Left renal cortex interstitium (tissue), 4 donors: ENCODE measurements at places on chromosomes 5 and 9.

DNA sequence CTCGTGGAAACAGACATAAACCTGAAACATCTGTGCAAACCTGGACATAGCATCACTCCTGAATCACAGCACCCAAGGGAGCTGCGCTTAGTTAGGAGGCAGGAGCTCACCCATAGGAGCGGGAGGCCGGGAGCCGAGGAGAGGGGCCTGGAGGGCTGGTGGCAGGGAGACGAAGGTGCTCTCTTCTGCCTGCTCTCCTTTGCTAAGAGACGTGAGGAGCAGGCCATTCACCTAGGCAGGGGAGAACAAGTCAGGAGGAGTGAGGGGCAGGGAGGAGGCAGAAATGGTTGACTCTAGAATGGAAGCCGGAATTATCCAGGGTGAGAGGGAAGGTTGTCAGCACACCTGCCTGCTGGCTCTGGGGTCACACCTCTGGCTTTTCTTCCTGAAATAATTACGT is 398.4 kb upstream of the IRX2 start:
- no peak for DNase-seq

- no peak for DNase-seq
These were observed 180.8 kb downstream of the HSD17B3 start for GRCh38 chr9:96121136-96121535.

DNA sequence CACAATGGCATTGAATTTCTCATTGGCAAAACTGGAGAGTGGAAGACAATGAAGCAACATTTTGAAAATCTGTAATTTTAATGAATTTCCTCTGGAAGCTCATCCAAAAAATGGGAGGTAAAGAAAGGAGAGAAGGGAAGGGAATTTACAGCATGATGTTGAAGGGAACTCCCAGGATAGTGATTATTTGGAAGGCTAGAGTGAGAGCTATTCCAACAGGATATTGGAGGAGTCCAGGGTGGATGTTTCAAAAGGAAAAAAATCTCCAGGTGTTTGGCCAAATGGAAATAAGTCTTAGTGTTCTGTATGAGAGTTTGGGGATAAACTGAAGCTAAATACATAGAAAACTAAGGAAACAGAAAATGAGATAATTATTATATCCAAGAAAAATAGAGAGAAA is 106.2 kb downstream of the IZUMO3 start:
- DNase-seq = no peak

DNA sequence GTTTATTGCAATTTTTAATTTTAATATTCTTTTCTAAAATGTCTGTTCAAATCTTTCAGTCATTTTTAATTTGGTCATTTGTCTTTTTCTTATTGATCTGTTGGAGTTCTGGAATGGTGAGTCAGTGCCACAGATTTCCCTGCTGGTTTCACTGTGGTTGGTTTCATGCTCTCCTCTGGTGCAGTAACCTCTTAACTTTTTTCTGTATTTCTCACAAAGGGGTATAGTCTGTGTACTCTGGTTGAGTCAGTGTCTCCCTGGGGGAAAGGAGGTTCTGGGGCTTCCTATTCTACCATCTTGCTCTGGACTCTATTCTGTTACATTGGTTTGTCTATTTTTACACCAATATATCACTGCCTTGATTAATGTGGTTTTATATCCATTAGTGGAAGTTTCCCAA is 178.8 kb downstream of the CSNK1G3 start:
- DNase-seq = no peak

DNA sequence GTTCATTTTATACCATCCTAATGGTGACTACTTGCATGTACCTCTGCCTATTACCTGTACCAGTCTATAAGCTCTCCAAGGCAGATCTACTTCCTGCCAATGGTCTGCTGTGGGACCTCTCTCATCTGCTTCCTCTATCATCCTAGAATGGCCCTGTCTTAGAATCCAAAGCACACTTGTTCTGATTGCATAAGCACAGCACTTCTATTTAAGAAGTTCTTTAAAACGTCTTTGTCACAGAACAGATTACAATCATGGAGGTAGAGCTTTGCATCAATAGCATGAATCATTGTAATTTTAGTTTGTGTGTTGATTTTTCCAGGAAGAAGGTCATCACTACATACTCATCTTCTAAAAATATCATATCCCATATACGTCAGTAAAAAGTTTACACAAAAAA is 131.8 kb upstream of the ACOT12 start:
- DNase-seq = no peak

- no peak for DNase-seq
These were observed 37.2 kb downstream of the SLC6A7 start for GRCh38 chr5:150227036-150227435.

DNA sequence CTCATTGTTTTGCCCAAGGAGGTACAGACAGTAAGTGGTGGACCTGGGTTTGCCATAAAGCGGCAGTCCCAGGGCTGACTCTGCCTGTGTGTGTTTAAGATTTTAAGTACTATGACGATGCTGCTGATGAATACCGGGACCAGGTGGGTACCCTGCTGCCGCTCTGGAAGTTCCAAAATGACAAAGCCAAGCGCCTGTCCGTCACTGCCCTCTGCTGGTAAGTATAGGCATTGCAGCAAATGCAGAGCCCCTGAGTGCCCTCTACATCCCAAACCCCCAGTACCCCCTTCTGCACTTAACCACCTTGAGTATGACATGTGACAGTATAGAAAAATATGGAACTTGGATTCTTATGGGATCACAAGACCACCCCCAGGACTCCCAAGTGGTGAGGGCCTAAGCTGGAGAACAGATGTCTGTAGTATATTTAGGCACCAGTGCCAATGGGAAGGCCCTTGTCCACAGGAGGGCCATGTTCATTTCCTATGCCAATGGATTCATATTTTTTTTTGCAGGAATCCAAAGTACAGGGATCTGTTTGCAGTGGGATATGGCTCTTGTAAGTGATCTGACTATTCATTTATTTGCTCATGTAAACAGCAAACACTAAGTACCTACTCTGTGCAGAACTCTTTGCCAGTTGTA is 22.0 kb downstream of the ENHO start:
- DNase-seq = no peak

DNA sequence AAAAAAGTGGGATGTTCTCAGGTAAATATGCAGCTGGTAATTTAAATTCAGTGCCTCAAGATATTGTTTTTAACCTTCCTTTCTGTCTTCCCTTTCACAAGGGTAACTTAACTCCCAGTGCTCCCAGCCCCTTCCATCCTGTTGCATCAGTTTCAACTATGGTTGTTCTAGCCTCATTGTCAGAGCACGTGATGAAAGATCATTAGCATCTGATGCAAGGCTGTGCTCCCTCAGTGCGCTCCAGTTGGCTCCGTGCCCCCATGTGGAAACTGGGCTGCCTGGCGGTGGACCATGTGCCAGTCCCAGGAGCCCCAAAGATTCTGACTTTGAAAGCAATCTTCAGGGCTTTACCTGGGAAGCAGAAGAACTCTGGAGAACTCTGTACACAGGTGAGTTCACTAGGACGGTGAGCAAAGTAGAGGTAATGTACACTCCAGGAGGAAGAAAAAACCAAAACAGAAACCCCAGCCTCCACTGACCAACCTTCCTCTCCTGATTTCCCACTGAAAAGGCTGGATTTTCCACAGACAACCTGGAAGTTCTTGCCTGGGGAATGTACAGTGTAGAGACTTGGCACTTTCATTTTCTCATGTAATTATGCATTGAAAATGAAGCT is 96.9 kb downstream of the SLC1A3 start:
- DNase-seq = no peak

DNA sequence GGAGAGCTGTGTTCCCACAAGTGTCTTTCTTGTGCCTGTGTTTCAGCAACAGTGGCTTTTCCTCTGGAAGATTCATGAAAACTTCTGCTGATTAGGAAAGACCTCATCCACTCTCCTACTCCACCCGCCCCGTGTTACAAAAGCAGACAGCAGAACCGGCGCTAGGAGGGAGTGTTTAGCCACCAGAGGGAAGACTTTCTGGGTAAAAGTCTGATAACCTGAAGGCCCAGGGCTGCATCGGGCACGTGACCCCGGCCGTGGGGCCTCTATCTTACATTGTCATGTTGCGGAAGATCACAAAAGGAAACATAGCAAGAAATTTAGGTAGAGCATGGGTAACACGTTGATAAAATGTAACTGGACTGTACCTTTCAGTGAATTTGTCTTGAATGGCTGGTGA is 32.0 kb upstream of the DMRT2 start:
- DNase-seq = no peak

DNA sequence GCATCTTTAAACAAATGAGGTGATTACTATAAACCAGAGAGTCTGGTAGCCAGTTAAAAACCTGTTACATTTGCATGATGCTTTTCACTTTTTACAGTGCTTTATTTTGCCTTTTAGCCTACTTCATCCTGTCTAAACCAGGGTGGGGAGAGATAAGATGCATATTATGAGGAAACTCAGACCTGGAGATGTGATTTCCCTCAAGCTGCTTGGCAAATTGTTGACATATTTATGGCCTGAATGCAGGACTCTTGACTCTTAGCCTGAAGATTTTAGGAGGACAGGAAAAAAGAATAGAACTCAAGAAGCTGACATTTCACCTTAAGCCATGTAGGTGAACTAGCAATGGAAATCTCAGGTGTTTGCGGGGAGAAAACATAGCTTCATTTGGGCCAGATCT is 202.8 kb downstream of the NMUR2 start:
- DNase-seq = no peak

GRCh38 chr9:35546853-35547252 is 56.9 kb downstream of the RUSC2 start:
- DNase-seq = no peak

DNA sequence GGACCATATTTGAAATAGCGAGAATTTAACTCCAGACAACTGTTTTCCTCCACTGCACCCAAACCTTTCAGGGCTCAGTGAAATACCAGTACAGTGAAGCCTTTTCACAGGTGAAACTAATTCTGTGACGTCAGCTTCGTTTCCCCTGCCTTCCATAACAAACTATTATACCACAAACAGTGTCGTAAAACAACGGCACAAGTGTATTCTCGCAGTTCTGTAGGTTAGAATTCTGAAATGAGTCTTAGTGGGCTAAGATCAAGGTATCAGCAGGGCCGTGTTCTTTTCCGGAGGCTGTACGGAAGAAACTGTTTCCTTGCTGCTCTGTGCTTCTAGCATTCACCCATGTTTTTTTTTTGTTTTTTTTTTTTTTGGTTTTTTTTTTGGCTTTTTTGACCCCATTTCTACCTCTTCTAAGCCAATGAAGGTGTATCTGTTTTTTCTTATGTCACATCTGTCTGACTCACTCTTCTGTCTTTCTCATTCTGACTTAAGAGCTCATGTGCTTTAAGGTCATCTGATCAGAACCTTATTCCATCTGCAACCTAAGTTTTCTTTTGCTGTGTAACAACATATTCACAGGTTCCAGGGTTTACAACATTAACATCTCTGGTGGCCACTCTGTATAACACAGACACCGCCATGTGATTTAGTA is 20.1 kb downstream of the ISOC1 start:
- DNase-seq = no peak

DNA sequence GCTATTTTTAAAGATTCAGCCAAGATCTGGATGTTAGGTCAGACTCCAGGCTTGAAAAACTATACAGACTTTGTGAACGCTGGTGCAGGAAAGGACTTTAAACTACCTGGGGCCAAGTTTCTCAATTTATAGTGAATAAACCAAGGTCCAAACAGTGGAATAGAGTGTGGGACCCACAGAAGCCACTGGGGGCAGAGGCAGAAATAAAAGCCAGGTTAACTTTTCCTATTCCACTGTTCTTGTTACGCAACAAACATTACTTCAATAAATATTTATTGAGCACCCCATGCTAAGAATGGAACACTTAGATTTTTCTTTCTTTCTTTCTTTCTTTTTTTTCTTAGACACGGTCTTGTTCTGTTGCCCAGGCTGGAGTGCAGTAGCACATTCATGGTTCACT is 11.0 kb upstream of the HAVCR1 start:
- no peak for DNase-seq

DNA sequence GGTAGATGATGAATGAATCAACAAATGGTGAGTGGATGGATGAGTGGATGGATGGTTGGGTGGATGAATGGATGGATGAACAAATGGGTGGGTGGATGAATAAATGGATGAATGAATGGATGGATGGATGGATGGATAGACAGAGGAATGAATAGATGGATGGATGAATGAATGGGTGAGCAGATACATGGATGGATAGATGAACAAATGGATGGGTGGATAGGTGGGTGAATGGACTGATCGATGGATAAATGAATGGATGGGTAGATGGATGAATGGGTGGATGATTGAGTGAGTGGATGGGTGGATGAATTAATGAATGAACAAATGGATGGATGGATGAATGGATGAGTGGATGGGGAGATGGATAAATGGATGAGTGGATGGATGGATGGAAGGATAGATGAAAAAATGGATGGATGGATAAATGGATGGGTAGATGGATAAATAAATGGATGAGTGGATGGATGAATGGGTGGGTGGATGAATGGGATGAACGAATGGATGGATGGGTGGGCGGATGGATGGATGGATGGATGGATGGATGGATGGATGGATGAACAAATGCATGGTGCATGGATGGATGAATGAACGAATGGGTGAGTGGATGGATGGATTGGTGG is 85.7 kb downstream of the PHF2 start:
- DNase-seq = no peak

GRCh38 chr9:88835038-88835466 is 156.2 kb upstream of the S1PR3 start:
- DNase-seq = no peak

GRCh38 chr9:35834260-35835215 is 5.5 kb downstream of the TMEM8B start:
- DNase-seq = no peak

DNA sequence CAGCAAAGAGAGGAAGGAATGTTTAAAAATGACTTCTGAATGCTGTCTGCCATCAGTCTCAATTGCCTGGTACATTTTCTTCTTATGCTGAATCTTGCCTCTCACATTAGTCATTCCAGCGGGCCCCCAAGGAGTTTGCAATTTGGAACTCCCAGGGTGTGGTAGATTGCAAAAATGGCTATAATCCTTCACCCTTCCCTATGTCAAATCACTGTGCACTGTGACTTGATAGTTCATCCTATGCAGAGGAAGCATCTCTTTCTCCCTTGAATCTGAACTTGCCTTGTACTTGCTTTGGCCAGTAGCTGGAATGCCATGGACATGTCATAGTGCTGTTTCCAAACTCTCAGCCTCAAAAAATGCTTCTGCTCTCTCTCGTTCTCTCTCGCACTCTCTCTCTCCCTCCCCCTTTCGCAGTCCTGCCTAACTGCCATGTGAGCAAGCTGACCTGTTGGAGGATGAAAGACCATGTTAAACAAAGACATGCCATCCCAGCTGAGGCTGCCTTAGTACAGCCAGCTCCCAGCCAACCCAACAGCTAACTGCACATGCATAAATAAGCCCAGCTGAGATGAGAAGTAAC is 284.0 kb upstream of the TLE4 start:
- no peak for DNase-seq

- DNase-seq = no peak
These were observed 36.9 kb upstream of the CXCL14 start for GRCh38 chr5:135615581-135616260.

DNA sequence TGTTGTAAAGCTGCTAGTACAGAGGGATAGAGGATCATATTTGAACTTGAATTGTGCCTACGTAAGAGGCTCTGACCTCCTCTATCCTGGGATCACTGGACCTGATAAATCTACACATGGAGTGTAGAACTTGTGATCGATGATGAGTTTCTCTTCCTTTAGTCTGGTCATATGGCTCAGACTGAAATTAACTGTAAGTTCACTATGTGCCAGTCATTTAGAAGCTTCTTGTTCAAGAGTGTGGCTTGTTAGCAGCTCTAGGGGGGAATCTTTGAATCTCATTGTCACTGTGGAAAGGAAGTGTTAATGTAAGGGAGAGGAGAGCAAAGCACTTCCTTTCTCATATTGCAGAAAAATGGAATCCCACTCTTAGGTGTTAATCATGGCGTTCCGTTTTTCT is 12.1 kb downstream of the ZBTB34 start:
- DNase-seq = no peak

- DNase-seq = no peak
These were observed 212.4 kb upstream of the DMAC1 start for GRCh38 chr9:8011974-8012373.
